ENCODE measurements at places on chromosomes 1 and 21. TPM values are rescaled to one million over a fixed set of nuclear protein-coding genes. Genes with fewer than 3 reads are reported as not detected.

DNA sequence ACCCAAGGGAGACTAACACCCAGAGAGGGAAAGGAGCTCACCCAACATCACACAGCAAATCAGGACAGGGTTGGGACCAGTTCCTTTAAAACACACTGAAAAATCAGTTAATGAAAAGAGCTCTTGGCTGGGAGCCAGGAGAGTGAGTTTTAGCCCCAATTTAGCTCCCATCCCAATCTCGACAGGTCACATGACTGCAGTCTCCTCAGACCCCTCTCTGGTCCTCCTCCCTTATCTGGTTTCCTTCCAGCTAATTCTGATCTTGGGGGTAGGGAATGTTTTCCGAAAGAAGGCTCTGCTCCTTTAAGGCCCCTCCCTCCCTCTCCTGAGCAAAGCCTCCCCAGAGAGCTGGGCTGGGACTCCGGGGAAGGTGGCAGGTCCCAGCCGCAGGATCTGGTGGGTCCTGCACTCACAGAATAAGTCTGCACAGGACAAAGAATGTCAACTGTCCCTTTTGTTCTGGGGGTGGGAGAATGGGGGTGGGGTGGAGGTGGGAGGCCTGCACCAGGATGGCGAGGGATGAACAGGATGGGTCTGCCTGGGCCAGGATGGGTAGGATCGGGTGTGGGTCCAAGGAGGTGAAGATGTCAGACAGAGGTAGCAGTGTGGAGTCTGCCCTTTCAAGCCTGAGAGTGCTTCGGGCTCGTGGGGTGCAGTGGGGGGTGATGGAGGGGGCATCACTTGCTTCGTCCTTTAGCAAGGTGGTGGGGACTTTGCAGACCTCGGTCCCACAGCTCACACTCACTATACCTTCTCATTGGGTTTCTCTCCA is 57.3 kb upstream of the SSBP3 start:
- DNase-seq: no peak

DNA sequence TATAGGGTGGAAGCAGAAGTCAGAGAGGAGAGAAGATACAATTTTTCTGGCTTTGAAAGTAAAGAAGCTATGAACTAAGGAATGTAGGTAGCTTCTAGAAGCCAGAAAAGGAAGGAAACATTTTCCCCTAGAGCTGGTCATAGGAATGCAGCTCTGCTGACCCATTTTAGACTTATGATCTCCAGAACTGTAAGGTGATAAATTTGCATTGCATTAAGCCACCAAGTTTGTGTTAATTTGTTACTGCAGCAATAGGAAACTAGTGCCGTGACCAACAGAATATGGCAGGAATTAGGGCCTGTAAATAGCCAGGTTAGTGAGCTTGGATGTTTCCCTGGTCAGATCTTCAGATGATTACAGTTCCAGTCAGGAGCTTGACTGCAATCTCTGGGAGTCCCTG is 244.3 kb upstream of the C1orf105 start:
- DNase-seq: no peak

- DNase-seq: peak; percentile 95
Observed at GRCh38 chr1:52002038-52002917, 11.8 kb upstream of the RAB3B start.

- DNase-seq: no peak
Observed at GRCh38 chr1:165253818-165254254, 102.7 kb downstream of the LMX1A start.

DNA sequence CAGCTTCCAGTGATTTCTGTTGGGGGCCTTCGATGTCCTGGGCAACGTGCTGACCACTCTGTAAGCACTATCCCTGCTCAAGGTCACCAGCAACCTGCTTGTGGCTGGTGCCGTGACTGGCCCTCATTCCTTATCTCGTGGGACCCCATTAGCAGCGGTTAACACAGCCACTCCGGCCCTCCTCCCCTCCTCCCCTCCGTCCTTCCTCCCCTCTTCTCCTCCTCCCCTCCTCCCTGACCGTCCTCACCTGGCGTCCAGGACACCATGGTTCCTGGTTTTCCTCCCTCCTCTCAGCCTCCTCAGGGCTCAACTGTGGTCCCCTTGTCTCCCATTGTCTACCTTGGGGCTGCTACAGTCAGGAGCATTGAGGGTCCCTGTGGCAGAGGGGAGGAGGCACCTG is 157.7 kb downstream of the CAMTA1 start:
- no peak for DNase-seq

DNA sequence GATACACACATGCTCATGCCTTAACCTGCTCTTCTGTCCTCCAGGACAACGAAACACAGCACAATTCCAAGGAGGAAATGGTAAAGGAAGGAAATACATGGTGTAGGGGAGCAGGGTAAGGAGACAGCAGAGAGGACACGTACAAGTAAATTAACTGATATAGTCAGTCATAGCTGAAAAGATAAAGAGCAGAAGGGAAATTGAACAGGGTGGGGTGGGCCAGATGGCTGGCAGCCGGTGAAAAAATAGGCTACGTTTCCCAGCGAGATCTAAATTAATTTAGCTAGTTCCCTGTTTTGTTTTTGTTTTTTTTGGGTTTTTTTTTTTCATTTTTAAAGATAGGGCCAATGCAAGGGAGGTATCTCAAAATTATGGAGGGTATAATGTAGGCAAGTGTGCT is 109.2 kb downstream of the FAM78B start:
- no peak for DNase-seq

GRCh38 chr1:235074523-235075047 is 54.1 kb downstream of the TOMM20 start:
- DNase-seq: peak; percentile 92

Gene PGLYRP4
- not detected for total RNA-seq

DNA sequence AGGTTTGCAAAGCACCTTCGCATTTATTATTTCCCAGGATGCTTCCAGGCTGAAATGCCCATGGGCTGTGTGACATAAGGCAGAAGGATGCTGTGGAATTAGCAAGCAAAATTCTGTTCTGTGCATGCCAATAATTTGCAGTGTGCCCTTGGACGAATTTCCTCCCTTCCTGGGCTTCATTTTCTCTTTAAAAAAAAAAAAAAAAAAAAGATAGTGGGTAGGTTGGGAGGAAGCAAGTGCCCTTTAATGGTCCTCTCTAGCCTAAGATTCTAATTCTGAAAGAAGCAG is 2.5 kb upstream of the ID3 start:
- DNase-seq: no peak

GRCh38 chr21:36909423-36909822 is 57.0 kb downstream of the HLCS start:
- DNase-seq: peak; percentile 38

Gene HSPA6
- total RNA-seq: 0.54 TPM

Gene KCNT2
- total RNA-seq: 0.56 TPM

DNA sequence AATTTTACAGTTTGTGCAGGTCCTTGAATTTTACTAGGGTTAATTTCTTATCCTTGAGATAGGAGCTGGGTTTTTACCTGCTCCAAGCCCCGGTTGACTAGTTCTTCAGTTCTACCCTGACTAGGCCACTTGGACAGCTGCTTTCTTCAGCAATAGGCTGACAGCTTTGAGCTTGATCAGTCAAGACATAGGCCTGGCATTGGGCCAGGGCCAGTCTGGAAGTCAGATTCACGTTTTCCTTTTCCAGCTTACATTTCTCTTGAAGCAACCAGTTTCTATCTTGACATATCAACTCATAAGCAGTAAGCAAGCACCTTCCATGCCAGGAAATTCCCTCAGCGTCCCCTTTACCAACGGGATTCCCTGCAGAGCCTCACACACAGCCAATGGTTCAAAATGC is 63.7 kb upstream of the AJAP1 start:
- no peak for DNase-seq

- peak; percentile 53 for DNase-seq
Observed at GRCh38 chr1:3471356-3472087, 17.1 kb downstream of the ARHGEF16 start.

Gene TBX19
- total RNA-seq: 0.28 TPM

DNA sequence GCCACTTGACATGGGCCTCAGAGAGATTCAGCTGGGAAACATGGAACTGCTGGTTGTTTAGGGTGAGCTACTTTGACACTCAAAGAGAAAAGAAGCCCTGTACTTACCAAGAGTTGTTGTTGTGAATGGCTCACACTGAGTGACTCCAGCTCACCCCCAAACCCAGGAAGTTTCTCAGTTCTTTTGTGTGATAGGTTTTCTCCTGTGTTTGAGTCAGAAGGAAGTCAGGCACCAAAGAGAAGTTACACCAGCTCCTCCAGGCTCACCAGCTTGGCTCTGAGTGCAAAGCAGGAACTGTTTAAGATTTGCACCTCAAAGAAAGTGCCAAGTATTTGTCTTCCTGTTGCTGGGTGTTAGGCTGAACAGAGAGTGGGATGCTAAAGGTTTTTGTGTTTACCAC is 111.2 kb upstream of the PROX1 start:
- no peak for DNase-seq

Gene FLG2
- not detected for total RNA-seq

Gene C1orf87
- not detected for total RNA-seq

DNA sequence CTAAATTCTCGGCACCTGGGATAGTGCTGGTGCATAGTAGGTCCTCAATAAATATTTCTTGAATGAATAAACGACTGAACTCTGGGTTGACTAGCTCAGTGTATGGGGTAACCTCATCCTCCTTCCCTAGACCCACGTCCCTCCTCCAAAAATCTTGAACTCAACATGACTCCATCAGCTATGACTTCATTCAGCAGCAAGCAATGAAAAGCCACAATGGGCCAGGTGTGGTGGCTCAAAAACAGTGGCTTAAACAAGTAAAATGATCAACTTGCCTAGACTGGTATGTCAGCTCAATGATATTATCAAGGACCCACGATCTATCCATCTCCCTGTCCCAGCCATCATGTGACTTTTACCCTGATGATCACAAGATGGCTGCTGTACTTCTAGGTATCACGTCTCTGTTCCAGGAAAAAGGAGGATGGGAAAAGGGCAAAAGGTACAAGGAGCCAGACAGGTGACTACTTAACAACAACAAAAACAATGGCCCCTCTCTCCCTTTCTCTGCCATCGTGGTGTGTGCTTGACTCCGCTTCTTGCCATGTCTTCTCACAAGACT is 13.0 kb upstream of the PAQR7 start:
- no peak for DNase-seq
